ENCODE measurements at places on chromosomes 2 and 18.

- DNase-seq, result no peak
Measured at GRCh38 chr2:110124939-110125691, 9.5 kb upstream of the MALL start.

DNA sequence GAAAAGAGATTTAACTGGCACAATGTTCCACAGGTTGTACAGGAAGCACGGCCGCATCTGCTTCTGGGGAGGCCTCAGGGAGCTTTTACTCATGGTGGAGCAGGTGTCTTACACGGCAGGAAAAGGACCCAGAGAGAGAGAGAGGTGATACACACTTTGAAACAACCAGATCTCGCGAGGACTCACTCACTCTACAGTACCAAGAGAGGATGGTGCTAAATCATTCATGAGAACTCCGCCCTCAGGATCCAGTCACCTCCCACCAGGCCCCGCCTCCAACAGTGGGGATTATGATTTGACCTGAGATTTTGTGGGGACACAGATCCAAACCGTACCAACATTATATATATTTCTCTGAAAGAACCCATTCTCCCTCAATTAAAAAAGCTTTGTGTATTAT, 79.7 kb upstream of the DOCK10 start:
- no peak for DNase-seq

- no peak for DNase-seq
Measured at GRCh38 chr18:25310045-25310444, 41.9 kb downstream of the ZNF521 start.

DNA sequence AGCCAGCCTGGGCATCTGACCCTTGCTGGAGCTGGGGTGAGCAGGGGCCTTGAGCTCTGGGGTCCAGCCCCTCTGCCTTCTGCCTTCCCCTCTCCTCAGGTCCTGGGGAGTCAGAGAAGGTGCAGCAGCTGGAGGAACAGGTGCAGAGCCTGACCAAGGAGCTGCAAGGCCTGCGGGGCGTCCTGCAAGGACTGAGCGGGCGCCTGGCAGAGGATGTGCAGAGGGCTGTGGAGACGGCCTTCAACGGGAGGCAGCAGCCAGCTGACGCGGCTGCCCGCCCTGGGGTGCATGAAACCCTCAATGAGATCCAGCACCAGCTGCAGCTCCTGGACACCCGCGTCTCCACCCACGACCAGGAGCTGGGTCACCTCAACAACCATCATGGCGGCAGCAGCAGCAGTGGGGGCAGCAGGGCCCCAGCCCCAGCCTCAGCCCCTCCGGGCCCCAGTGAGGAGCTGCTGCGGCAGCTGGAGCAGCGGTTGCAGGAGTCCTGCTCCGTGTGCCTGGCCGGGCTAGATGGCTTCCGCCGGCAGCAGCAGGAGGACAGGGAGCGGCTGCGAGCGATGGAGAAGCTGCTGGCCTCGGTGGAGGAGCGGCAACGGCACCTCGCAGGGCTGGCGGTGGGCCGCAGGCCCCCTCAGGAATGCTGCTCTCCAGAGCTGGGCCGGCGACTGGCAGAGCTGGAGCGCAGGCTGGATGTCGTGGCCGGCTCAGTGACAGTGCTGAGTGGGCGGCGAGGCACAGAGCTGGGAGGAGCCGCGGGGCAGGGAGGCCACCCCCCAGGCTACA, 3.8 kb downstream of the EMILIN1 start:
- no peak for DNase-seq

GRCh38 chr2:145290986-145291385, 771.1 kb upstream of the ZEB2 start:
- DNase-seq, result no peak

DNA sequence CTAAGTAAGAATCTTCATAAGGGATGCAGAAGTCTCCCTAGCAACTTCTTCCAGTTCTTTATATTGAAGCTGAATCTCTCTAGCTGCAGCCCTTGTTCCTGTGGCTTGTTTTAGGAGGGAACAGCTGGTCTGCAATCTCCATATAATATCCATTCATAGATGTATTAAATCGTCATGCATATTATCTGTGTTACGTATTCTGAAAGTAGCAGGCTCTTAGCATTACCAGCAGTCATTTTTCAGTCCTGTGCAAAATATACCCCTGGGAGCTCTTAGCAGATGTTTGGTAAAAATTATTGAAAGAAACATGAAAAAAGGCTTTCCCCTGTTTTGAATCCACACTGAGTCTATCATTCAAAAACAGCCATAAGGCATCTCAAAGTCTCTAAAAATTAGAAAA, 385.3 kb downstream of the IRS1 start:
- DNase-seq, result no peak

DNA sequence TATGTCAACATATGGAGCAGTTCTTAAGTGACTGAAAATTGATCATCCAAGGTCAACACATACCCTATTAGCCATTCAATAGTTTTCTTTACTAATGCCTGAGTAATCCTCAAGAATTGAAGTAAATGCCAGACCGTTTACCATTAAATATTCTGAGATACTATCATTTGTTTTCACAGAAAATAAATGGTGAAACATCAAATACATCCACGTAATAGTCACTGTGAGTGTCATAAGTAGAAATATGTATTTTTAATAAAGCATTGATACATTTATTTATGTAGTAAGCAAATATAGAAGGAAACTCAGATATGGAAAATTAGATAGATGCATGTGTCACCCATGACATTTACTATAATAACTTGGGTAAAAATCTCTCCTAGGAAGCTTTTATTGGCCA, 927.8 kb upstream of the NRXN1 start:
- DNase-seq, result no peak

DNA sequence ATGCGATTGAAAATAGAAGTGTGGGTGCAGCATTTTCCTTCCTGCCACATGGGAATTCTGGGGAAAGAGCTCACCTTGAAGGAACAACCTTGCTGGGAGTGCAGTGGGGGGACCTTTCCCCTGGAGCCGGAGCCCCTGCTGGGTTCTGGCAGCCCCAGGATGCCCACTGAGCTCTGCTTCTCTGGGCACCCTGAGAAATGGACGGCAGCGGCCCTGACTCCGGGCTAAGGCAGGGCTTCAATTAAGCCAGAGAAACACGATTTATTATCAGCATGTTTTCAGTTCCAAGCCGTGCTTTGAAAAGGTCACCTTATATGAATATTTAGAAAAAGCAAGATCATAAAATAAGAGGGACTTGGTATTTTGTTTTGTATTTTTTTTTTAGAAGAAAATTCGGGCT, 68.5 kb downstream of the KLHL29 start:
- DNase-seq, result no peak

DNA sequence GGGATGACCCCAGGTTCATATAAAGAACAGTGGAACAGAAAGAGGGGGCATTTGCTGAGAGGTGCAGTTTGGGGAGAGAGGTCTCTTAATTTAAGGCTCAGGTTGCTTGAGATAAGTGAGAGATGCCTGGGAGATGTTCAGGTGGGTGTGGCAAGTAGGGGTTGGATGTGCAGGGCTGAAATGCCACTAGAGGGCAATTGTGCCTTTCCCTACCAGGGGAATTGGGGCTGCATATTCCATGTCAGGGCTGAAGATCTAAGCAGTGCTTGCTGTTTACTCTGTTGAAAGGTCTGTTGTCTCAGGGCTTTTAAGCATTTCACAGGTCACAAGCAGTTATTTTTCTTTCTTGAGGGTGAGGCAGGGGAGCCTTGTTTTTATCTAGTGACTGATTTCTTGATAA, 7.8 kb downstream of the CCDC85A start:
- DNase-seq, result no peak

DNA sequence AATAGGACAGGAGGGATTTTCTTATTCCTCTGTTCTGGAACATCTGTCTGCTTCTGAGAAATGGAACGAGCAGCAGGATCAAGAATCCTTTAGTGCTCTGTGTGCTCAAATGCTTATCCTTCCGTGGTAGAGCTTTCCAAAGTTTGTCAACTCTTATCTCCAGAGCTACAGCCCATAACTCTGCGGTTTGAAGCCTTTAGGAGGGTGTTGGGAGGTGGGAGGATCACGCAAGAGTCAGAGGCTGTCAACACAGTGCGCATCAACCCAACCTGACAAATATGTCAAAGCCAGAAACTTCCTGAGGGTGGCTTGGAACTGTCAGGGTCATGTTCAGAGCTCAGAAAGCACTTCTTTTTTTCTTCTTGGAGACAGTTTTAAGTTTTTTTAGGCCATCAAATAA, 95.9 kb downstream of the CRIM1 start:
- DNase-seq, result no peak

GRCh38 chr2:149858901-149859634, 271.5 kb upstream of the MMADHC start:
- DNase-seq, result no peak

- DNase-seq, result no peak
Measured at GRCh38 chr2:235212501-235213158, 260.8 kb downstream of the SH3BP4 start.
